ENCODE measurements at places on chromosomes 3 and 15.
A peak's percentile ranks its signal among the peaks of the same experiment; 100 is the strongest.

DNA sequence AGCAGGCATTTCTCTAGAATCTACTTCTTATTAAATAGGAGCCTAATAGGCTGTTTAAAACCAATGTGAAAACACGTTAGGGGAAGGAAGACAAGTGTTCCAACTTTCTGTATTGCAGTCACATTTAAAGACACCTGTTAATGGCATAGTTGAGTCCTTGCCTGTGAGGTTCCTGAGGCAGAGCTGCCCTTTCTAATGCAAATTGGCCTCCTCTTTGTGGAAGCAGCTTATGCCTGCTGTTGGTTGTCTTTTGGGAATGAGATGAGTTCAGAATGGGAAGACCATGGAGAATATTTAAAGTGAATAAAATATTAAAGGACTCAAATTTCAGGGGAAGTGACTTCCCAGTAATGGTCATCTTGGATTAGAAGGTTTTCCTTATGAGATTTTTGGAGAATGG lies 51.2 kb downstream of the NEK11 start:
- no peak for DNase-seq

DNA sequence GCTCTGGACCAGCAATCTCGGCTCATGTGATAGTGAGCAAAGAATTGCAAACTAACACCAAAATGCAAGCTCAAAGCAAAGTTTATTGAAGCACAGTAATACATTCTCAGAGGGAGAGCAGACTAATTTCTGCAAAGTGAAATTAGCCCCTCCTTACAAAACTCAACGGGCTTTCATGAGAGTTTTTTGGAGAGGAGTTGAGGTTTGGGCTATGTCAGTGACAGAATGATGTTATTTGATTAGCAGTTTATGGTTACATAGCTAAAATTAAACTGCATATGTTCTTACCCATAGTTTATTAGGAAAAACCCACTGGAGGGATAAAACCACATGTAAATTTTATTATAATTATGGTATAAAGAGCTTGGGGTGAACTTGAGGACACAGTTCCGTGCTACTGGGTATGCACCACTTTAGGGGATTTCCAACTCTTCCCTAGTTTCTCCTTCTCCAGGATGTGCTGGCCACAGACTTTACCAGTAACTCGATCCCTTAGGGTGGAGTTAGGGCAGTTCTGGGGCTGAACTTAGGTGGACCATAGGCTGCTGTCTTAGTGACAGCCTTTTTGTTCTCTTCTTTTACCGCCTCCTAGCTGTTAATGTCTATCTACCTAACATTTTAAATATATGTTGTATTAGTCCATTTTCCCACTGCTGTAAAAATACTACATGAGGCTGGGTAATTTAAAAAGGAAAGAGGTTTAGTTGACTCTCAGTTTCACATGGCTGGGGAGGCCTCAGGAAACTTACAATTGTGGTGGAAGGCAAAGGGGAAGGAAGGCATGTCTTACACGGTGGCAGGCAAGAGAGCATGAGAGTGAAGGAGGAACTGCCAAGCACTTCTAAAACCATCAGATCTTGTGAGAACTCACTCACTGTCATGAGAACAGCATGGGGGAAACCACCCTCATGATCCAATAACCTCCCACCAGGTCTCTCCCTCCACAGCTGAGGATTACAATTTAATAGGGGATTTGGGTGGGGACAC lies 8.9 kb upstream of the AADACL2 start:
- DNase-seq: no peak

- DNase-seq: no peak
These were observed 136.0 kb upstream of the DAZL start for GRCh38 chr3:16741103-16741758.

DNA sequence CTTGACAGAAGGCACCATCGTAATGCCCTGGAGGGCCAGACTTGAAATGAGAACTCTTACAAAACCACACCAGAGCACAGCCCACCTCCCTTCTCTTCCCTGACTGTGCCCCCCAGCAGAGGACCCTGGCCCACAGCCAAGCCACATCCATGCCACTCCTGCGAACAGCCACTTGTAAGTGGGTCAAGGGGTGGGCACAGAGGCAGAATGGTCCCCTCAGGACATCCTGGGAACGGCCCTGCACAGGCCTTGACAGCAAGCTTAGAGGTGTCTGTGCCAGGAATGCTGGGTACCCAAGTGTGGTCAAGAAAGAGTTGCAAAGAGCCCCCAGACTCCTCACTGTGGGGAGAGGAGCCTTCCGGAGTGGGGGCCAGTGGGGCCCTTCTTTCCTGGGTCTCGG lies 33.3 kb downstream of the HCN4 start:
- no peak for DNase-seq

- no peak for DNase-seq
These were observed 42.4 kb downstream of the TNIK start for GRCh38 chr3:171417813-171418212.

GRCh38 chr3:112362221-112362620 lies 29.3 kb downstream of the CD200 start:
- DNase-seq: no peak

DNA sequence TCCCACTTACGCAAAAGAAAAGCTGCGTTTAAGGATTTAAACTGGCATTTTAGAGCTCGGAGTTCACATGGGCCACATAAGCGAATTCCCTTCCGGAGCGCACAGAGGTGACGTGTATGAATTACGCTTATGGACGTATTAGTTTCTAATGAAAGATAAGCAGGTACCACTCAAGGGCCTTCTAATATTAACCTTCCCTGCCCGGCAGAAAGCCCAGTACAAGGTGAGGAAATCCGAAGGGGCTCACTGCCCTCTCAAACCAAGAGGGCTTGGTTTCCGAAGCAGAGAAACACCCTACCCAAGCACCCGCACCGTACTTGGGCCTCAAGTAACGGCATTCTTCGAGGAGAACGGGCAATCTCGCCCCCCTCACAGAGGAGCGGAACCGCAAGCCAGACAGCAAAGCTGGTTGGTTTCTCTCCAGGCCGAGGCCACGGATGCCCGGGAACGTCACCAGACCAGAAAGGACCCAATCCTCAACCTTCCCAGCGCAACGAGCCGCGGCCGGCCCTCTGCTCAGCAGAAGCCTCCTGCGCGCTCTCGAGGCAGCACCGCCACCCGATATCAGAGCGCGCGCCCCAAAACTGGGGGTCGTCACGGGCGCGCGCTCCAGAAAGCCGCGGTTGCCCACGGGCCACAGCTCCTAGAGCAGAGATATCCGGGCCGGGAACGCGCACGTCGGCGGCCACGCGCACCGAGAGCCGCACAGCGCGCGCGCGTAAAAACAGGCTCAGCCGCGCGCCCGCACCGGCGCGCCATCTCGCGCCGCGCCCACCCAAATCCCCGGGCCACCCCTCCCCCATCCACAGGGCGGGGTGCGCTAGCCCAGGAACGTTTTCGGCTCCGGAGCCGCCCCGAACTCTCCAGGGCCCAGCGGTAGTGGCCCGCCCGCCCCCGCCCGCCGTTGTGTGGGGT lies 676 bp downstream of the QRICH1 start:
- DNase-seq: peak; percentile 82

DNA sequence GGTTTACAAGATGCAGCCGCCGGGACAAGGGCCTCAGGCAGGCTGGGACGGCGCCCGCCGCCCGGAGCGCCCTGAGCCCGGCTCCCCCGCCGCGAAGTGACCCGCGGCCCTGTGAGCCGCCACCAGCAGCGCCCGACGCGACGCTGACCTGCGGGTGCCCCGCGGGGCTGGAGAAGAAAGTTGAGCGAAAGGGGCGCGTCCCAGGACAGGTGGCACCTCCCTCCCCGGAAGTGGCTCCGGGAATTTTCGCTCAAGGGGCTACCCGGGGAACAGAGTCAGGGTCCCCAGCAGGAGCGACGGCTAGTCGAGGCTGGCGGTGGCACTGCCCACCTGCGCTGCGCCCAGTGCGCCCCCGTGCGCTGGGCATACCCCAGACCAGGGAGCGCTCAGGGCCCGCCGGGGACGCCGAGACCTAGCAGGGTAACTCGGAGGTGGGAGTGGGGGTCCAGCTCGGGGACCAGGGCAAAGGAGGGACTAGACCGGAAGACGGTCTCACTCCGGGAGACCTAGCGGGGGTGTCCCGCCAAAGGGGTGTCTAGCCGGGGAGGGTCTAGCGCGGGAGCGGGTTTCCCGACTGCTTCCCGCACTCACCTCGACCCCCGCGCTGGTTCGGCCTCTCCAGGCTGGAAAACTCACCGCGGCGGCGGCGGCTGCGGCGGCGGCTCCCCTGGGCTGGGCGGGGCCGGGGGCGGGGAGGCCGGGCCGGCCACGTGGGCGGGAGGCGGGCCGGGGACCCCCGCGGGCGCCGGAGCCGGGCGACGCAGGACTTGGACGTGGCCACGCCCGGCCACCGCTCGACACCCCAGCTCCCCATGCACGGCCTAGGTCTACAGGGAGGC lies 18.4 kb downstream of the SPATA12 start:
- DNase-seq: peak; percentile 47

- no peak for DNase-seq
These were observed 17.3 kb upstream of the NCK1 start for GRCh38 chr3:136844724-136845123.
